ENCODE measurements at places on chromosomes 5 and 9.

GRCh38 chr5:67142816-67143215 is 53.8 kb downstream of the CD180 start:
- no peak for DNase-seq

DNA sequence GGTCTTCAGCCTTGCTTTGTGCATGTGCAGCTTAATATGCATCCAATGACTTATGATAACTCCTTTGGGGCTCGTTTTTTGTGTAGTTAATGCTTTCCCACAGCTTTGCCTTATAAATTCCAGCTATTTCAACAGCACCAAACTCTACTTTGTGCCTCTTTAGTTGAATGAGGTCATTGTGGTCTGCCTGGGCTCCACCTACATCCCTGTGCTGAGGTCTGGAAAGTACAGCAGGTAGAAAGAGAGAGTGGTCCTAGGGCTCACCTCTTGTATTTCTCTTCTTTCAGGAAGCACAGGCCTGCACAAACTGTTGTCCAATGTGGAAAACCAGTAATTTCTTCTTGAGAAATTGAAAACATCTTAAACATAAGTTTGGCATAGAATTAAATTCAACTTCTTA is 167.2 kb downstream of the XRCC4 start:
- DNase-seq = no peak

- no peak for DNase-seq
These were observed 494.8 kb upstream of the WWC1 start for GRCh38 chr5:167796672-167797071.

DNA sequence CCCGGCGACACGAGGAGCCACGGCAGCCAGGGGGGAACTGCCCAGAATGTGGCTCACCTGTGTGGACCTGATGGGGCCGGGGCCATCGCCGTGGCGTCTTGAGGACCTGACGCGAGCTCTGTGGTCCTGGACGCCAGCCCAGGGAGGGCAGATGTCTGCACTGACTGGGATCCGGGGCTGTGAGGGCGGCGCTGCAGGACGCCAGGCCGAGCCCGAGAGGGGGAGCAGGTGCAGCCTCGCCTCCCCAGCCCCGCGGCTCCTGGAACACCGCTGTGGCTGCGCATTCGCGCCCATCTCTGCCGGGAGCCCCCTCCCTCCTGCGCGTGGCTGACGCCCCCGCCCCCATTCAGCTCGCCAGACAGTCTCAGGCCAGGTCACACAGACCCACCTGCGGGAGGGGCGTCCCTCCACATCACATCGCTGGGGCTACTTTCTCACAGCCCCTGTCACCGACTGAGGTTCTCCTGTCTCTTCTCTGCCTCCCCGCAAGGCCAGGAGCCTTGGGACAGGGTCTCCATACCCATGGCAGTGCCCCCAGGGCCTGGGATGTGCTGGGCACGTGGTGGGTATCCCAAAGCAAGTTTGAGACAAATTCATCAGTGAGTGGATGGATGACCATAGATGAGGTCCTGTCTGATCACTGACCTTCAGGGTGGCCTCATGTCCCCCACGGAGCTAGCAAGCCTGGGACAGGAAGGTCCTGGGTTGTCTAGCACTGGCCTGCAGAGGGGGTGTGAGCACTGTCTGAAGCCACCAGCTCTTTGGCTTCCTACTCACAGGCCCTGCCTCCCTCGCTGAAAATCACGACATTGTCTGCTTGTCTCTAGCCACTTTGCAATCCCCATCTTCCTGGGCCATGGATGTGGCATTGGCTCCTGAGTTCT is 47.3 kb downstream of the RASGEF1C start:
- no peak for DNase-seq

DNA sequence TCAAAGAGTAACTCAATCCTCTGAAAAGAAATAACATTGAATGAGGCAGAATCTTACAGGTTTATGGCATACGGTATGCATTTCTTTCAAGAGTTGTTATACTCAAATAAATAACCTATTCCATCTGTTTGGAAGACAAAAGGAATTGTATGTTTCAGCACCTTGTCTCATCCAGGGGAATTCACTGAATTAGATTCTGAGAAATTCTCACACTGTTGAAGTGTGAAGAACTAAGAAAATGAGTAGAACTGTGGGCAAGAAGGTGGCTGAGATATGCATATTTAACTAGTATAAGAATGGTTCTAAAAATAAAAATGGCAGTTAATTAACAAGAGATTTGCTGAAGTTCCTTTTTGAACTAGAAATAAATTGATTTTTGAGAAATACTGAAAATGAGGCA is 279.3 kb upstream of the DAP start:
- DNase-seq = no peak

GRCh38 chr5:150429410-150429873 is 16.7 kb upstream of the CD74 start:
- no peak for DNase-seq

DNA sequence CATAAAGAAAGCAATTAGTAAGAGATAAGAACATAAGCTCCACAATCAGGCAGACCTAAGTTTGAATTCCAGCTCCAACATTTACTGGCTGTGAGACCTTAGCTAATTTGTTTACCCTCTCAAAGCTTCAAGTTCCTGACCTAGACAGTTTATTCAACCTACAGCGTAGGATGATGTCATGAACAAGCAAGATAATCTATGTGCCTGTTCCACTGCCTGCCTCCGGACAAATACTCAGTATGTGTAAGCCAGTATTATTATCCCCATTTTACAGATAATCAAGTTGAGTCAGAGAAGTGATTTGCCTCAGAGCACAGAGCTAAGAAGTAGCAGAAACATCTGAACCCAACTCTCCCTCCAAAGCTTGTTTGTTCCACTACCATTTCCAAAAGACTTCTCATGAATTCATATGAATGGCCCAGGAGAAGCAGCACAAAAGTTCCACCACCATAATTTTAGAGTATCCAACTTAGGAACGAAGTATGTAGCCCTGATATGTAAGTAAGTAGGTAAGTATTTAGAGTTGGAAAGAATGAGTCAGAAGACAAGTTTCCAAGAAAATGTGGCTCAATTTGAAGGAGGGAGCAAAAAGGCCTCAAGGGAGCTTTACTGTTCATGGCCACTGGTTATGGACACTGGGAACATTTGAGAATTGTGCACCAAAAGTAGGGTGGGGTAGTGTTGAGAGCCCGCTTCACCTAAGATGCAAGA is 398.2 kb downstream of the NFIB start:
- no peak for DNase-seq

- no peak for DNase-seq
These were observed 62.1 kb downstream of the GADD45G start for GRCh38 chr9:89666950-89667349.

- no peak for DNase-seq
These were observed 195.2 kb upstream of the ISL1 start for GRCh38 chr5:51188001-51188591.

GRCh38 chr9:134065612-134066419 is 2.0 kb downstream of the BRD3 start:
- DNase-seq = no peak

GRCh38 chr5:131548176-131548575 is 86.9 kb downstream of the RAPGEF6 start:
- no peak for DNase-seq

GRCh38 chr5:73266176-73266738 is 93.3 kb downstream of the TMEM174 start:
- DNase-seq = no peak

DNA sequence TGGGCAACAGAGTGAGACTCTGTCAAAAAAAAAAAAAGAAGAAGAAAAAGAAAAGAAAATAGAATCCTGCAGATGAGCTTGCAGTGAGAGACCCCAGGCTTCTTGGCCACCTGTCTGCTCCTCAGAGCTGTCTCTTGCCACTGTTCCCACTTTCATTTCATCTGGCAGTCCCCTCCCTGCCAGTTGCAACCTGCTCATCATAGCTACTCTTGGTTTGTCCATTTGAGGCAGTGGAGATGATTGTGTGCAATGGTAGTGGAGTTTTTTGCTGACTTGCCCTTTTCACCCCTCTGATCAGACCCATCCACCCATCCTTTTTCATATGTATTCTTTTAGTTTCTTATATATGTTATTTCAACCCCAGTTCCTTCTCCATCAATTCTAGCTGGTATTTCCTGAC is 28.7 kb downstream of the ANKRD33B start:
- no peak for DNase-seq

GRCh38 chr5:107526270-107526937 is 144.3 kb downstream of the EFNA5 start:
- DNase-seq = no peak

DNA sequence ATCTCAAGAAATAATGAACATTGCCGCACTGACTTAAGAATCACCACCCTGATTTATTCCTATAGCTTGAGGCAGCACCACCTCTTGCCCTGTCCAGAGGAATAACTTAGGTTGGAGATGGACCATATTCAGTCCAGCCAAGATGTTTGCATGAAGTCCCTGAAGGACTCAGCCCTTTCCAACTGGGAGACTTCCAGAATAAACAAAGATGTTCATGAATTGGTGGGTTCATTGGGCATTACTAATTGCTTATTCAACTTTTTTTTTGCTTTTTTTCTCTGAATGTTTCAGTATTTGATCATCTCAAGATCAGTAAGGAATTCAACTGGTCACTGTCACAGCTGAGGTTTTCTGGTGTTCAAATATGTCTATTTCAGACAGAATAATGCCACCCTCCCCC is 470.6 kb downstream of the CCDC171 start:
- DNase-seq = no peak

DNA sequence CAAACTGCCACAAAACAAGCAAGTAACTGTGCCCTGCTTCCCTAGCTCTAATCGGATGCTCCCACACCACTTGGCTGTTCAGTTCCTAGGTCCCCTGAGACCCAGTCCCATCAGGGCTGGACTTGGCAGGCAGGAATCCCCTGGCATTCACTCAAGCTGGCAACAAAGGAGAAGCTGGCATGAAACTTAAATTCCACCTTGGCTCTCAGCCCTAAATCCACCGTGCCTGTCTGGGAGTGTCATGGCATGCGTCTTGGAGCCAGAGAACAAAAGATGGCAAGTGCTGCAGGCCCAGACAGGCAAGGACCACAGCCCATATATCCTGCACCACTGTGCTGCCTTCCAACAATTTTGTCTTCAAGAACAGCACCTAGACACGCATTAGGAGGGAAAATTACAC is 38.2 kb downstream of the ETF1 start:
- DNase-seq = no peak

- DNase-seq = no peak
These were observed 1.9 kb upstream of the NKD2 start for GRCh38 chr5:1006656-1007071.

DNA sequence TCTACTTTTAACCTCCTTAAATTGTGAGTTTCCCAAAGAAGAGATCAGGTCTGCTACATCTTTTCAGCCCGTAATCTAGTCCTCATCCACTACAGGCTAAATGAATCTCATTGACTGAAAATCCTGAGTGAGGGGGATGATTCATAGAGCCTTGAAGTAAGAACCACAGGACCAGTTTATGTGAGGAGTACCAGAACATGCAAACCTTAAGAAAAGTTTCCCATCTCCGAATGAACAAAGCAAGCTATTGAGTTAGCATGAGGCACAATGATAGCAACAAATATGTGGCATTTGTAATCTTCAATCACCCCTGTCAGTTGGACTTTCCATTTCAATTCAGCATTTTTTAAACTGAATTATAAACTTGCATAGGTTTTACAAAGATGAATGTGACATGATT is 197.0 kb downstream of the ALDH1A1 start:
- DNase-seq = no peak

DNA sequence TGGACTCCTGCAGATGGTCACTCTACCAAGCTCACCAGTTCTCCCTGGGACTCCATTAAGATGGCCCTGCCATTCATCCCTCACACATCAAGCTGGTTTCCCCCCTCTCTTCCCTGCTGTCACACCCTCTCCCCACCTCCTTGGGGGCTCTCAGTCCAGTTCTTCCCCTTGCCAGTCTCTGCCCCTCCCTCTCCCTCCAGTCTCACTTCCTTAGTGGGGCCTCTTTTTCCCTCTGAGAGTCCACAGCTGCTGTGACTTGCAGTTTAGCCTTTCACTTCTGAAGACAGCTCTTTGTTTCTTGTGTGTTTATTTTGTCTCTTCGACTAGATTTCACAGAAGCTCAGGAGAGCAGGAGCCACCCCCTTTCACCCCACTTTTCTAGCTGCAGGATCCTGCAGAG is 10.5 kb downstream of the DOCK2 start:
- no peak for DNase-seq

DNA sequence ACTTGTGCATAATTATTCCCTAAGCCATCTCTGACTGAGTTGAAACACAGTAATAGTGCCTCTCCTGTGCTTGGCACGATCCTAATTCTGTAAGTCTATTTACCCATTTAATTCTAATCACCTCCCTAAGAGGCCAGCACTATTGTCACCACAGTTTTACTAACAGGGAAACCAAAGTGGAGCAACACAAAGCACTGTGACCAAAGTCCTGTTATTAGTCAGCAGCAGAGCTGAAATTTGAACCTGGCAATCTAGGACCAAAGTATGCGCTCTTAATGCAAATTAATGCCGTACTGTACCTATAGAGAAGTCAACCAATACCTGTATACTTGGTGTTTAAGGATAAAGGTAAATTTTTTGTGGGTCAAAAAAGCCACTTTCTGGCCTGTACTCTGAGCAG is 77.1 kb upstream of the CNTLN start:
- DNase-seq = no peak
